ENCODE measurements at places on chromosomes 5 and 9.
A peak's percentile ranks its signal among the peaks of the same experiment; 100 is the strongest.

DNA sequence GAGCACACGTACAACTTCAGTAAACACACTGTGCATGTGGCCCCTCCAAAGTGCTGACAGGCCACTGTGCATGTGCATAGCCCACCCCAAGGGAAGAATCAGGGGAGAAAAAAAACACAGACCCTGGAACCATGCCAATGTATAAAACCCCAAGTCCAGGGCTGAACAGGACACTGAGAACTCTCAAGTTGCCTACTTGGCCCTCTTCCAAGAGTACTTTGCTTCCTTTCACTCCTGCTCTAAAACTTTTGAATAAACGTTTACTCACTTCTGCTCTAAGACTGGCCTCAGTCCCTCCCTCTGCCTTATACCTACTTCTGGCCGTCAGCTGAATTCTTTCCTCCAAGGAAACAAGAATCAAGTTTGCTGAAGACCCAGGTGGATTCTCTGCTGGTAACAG is 77.7 kb upstream of the NFIB start:
- no peaks in the 10 kb centered on the region for H3K27me3 ChIP-seq
- H3K4me1 ChIP-seq = no peaks in the 10 kb centered on the region
- DNase-seq = no peak
- H3K27ac ChIP-seq = no peak overlapping the region
- H3K4me3 ChIP-seq = no peak overlapping the region

GRCh38 chr5:6424110-6424659 is 24.5 kb upstream of the UBE2QL1 start:
- H3K36me3 ChIP-seq = no peaks in the 10 kb centered on the region
- H3K27me3 ChIP-seq = no peaks in the 10 kb centered on the region

- H3K27me3 ChIP-seq = peaks cover 25% of the 10 kb centered on the region
- no peak for DNase-seq
Measured at GRCh38 chr9:70935856-70936255, 185.6 kb downstream of the TRPM3 start.

DNA sequence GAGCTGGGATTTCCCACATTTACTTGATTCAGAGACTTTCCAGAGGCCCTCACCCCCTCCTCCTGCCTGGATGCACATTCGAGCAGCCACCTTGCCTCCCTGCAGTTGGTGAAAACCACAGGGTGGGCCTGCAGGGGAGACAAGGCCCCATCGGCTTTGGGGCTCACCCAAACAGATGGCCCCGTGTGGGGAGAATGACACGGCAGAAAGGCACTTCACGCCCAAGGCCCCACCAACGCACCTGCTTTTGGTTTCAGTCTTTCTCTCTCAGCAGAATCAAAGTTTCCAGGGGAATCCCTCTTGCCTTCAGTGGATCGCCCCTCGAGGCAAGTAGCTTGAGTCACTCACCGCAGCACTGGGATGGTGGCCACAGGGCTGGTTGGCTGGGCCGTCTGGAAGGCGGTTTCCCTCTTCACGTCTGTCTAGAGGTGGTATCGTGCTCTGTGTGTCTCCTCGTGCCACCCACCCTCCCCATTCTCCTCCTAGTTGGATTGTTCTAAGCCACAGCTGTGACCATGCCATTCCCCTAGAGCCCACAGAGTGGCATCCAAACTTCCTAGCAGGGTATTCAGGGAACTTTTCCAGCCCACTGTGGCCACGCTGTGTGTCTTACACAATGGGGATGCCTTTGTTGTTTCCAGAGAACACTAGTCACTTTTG is 31.8 kb downstream of the SEC61B start:
- DNase-seq = no peak
- no peak overlapping the region for H3K27ac ChIP-seq
- H3K4me1 ChIP-seq = no peaks in the 10 kb centered on the region
- no peak overlapping the region for H3K4me3 ChIP-seq

DNA sequence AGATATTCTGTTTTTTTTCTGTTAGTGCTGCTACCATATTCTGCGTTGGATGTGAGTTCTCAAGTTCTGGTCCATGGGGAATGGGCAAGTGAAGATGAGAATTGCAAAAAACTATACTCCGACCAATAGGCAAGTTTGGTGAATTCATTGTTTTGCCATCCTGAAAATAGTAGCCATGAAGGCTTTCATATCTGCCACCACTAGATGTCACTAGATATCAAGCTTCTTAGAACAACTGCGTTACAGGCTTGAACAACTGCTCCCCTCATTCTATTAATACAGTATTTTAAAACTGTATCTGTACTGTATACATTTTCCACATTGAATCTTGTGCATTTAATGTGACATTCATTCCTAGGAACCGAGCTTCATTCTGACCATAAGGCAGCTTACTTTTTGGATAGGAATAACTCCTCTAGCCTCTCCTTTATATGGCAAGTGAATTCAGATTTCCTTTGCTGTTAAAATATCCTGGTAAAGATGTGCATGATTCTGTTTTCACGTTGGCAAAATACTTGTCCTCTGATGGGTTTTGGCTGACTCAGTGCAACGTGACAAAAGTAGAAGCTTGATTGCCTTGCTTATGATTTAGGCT is 163.6 kb downstream of the SREK1 start:
- no peaks in the 10 kb centered on the region for H3K4me1 ChIP-seq
- H3K4me3 ChIP-seq = no peak overlapping the region
- no peaks in the 10 kb centered on the region for H3K36me3 ChIP-seq
- no peaks in the 10 kb centered on the region for H3K27me3 ChIP-seq
- DNase-seq = peak; percentile 54
- no peak overlapping the region for H3K27ac ChIP-seq

DNA sequence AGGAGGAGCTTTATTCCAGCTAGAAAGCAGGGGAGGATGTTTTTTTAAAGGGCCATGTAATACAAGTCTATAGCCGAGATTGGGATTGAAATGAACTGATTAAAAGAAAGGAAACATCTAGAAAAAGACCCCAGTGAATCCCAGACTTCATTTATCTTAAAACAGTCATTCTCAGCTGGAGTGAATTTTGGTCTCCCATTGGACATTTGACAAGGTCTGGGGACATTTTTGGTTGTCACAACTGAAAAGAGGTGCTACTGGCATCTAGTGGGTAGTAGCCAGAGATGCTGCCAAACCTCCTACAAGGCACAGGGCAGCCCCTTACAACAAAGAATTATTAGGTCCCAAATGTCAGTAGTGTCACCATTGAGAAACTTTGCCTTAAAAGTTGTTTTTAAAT is 16.3 kb upstream of the SPINK4 start:
- no peaks in the 10 kb centered on the region for H3K36me3 ChIP-seq
- no peaks in the 10 kb centered on the region for H3K27me3 ChIP-seq
- no peak overlapping the region for H3K27ac ChIP-seq

- no peak for DNase-seq
- no peaks in the 10 kb centered on the region for H3K36me3 ChIP-seq
- no peaks in the 10 kb centered on the region for H3K4me1 ChIP-seq
- no peak overlapping the region for H3K27ac ChIP-seq
- no peaks in the 10 kb centered on the region for H3K27me3 ChIP-seq
Measured at GRCh38 chr5:158848634-158849033, 251.1 kb downstream of the EBF1 start.

GRCh38 chr9:94813379-94813778 is 86.9 kb downstream of the AOPEP start:
- H3K27ac ChIP-seq = no peak overlapping the region
- no peak overlapping the region for H3K4me3 ChIP-seq
- DNase-seq = no peak
- no peaks in the 10 kb centered on the region for H3K27me3 ChIP-seq

GRCh38 chr5:29811914-29812679 is 1381.4 kb upstream of the CDH6 start:
- H3K4me3 ChIP-seq = no peak overlapping the region
- no peak overlapping the region for H3K27ac ChIP-seq
- H3K36me3 ChIP-seq = no peaks in the 10 kb centered on the region
- no peak for DNase-seq

- no peaks in the 10 kb centered on the region for H3K36me3 ChIP-seq
- no peak overlapping the region for H3K27ac ChIP-seq
- no peaks in the 10 kb centered on the region for H3K27me3 ChIP-seq
- no peak for DNase-seq
- H3K4me3 ChIP-seq = no peak overlapping the region
- H3K4me1 ChIP-seq = no peaks in the 10 kb centered on the region
Measured at GRCh38 chr5:164277720-164278119, 772.3 kb downstream of the MAT2B start.

- H3K27me3 ChIP-seq = no peaks in the 10 kb centered on the region
- H3K4me1 ChIP-seq = no peaks in the 10 kb centered on the region
- DNase-seq = no peak
- no peaks in the 10 kb centered on the region for H3K36me3 ChIP-seq
- no peak overlapping the region for H3K4me3 ChIP-seq
- no peak overlapping the region for H3K27ac ChIP-seq
Measured at GRCh38 chr5:107129051-107129450, 541.7 kb downstream of the EFNA5 start.

- no peak overlapping the region for H3K4me3 ChIP-seq
- no peak overlapping the region for H3K27ac ChIP-seq
- H3K4me1 ChIP-seq = no peaks in the 10 kb centered on the region
- no peaks in the 10 kb centered on the region for H3K36me3 ChIP-seq
- no peaks in the 10 kb centered on the region for H3K27me3 ChIP-seq
Measured at GRCh38 chr9:68904454-68904853, 109.5 kb downstream of the PRKACG start.

DNA sequence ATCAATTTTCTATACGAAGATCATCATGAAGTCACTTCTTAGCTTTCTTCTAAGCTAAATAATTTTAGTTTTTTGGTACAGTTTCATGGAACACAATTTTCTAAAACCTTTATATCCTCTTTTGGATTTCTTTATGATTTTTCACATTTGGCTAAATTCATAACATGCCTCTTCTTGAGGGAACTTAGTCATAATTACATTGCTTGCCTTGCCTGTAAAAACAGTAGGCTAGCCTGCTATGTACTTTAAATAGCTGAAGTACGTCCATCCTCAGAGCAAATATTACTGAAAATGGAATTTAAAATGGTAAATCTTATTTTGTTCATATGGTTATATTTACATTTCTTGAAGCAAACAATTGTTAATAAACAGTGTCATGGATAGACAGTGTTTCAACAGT is 225.0 kb downstream of the VPS13A start:
- DNase-seq = no peak
- H3K27me3 ChIP-seq = no peaks in the 10 kb centered on the region
- peak overlapping the region; percentile 34 for H3K27ac ChIP-seq
- no peak overlapping the region for H3K4me3 ChIP-seq
- H3K4me1 ChIP-seq = no peaks in the 10 kb centered on the region
- H3K36me3 ChIP-seq = peaks cover 16% of the 10 kb centered on the region

DNA sequence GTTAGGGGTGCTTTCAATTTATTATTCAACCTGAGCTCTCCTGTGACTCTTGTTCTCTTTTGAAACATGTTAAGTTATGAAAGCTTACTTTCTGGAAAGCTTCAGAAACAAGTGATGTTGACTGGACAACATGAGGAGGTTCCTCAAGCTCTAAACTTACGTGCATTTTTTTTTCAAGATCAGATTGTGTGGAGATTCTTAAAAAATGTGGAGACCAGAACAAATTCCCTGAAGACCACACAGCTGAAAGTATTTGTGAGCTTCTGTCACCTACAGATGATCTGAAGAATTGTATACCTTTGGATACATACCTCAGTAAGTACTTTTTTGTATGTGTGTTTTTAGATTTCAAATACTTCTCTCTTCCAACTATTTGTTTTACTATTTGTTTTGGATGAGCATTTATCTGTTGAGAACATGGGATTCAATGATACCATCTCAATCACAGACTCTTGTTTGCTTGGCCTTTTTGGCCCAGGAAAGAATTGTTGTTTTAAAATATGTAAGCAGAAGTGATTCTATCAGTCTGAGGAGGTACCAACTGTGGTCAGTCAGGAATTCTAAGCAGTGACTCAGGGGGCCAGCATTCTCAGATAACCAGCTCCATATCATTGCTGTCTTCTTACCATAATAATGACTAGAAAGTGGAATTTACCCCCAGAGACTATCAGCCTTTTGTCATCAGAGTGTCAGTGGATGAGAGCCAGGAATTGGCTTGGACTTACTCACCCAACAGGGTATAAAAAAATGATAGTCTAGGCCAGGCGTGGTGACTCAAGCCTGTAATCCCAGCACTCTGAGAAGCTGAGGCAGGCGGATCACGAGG is 34.4 kb upstream of the GLIPR2 start:
- H3K27ac ChIP-seq = peak overlapping the region; percentile 90
- no peak for DNase-seq
- peaks cover 16% of the 10 kb centered on the region for H3K36me3 ChIP-seq

DNA sequence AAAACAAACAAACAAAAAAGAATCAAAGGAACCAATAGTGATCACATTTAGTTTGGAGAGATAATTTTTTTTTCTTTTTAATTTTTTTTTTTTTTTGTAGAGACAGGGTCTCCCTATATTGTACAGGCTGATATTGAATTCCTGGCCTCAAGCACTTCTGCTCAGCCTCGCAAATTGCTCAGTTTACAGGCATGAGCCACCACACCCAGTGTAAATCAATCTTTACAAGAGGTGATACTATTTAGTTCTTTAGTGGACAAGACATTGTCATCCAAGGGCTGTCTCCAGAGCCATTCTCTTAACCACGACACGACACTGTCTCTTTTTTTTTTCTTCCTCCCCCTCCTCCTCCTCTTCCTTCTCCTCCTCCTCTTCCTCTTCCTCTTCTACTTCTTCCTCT is 29.6 kb downstream of the ERAP2 start:
- H3K27ac ChIP-seq = no peak overlapping the region
- H3K4me3 ChIP-seq = no peak overlapping the region
- DNase-seq = no peak

GRCh38 chr9:18137815-18138214 is 336.1 kb upstream of the ADAMTSL1 start:
- no peaks in the 10 kb centered on the region for H3K36me3 ChIP-seq
- no peak for DNase-seq
- peaks cover 4% of the 10 kb centered on the region for H3K27me3 ChIP-seq

DNA sequence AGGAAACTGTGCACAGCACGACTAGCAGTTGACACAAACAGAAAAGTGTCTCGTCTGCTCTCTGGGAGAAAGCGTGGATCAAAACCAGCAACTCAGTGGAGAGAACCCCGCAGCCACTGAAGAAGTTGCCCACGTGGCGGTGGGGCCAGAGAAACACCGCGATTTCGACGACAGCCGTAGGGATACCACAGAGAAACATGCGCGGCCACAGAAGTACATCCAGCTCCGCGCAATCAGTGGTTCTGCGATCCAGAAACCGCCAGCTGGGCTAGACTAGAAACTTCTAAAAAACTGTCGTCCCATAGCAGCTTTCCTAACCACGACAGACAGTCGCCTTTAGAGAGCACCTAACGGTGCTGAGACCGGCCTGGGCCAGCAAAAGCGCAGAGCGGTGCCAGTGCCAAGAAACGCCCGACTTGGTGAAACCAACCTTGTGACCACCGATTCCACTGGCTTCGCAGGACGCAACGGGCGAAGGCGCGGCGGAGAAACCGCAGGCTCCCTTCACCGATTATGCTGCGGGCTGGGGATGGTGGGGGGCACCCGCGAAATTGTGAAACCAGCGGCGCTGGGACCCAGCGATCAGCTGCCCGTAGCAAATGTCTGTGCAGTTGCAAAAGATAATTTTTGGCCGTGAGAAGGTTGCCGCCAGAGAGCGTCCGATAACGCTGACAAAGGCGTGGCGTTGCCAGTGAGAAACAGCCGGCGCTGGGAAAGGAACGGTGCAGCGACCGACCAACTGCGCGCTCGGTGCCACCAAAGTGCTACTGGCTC is 2.7 kb upstream of the ANXA2R start:
- H3K4me1 ChIP-seq = peaks cover 24% of the 10 kb centered on the region
- H3K27me3 ChIP-seq = no peaks in the 10 kb centered on the region
- peak; percentile 35 for DNase-seq
- H3K36me3 ChIP-seq = no peaks in the 10 kb centered on the region
- H3K27ac ChIP-seq = peak overlapping the region; percentile 77

- no peaks in the 10 kb centered on the region for H3K36me3 ChIP-seq
- H3K27me3 ChIP-seq = no peaks in the 10 kb centered on the region
- H3K4me1 ChIP-seq = peaks cover under 1% of the 10 kb centered on the region
Measured at GRCh38 chr5:158923799-158924551, 175.7 kb downstream of the EBF1 start.

- no peak overlapping the region for H3K4me3 ChIP-seq
- no peak overlapping the region for H3K27ac ChIP-seq
- H3K36me3 ChIP-seq = no peaks in the 10 kb centered on the region
- H3K27me3 ChIP-seq = no peaks in the 10 kb centered on the region
Measured at GRCh38 chr5:76007904-76008303, 75.3 kb upstream of the SV2C start.

Measured in SK-N-SH (cell line).